ENCODE measurements at places on chromosomes 4 and X.

DNA sequence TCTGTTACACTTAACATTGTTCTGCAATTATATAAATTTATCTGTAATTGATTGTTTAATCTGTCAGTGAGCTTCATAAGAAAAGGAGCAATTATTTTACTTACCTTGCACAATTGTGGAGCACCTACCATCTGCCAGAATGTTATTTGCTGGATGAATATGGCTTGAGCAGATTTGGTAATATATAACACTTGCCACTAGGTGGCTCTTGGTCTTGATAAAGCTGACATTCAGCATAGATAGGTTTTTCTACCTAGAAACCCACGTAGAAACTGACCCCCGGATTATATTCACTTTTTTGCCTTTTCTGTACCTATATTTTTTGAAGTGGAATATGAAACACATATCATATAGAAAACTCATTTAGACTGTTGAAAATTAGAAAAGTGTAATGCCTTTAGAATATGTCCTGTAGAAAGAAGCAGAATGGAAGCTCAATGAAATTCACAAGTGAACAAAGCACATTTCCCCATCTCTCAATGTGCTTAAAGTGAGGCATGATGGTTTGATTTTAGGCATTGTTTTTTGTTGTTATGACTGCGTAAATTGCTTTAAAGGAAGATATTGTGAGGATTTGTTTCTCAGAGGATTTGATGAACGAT is 9.5 kb downstream of the RBPJ start:
- no peak for DNase-seq

DNA sequence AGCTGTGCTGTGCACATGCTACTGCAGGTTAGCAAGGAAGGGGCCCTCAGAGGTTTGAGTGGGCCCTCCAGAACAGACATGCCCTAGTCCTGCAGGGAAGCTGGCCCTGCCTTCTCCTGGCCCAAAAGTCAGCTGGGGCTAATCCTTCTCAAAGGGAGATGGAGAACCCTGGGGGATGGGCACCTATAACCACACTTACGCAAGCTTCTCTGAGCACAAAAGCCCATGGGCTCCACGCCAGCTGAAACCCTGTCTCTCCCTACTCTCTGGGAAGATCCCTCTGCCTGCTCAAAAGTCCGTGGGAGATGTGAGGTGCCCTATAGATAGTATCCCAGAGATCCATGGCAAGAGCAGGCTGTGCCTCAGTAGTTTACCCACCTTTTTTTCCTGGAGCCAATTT is 58.9 kb upstream of the DKK2 start:
- DNase-seq: no peak

DNA sequence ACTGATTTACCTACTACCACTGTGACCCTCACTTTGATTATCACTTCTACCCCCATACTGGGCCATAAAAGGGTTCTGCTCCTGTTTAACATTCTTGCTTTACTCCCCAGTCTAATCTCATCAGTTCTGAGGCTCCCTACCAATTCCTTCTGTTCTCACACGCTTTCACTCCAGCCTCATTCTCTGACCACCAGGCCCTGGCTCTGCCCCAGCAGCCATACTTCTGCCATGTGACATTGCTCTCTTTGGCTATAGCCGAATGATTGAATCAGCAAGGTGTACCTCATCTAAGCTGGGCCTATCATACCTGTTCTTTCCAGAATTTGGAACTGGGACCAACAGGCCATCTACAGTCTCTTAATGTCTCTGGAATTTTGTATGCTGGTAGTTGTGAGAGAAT is 14.4 kb upstream of the ELF2 start:
- no peak for DNase-seq

GRCh38 chrX:129493643-129494042 is 29.6 kb downstream of the SMARCA1 start:
- no peak for DNase-seq

DNA sequence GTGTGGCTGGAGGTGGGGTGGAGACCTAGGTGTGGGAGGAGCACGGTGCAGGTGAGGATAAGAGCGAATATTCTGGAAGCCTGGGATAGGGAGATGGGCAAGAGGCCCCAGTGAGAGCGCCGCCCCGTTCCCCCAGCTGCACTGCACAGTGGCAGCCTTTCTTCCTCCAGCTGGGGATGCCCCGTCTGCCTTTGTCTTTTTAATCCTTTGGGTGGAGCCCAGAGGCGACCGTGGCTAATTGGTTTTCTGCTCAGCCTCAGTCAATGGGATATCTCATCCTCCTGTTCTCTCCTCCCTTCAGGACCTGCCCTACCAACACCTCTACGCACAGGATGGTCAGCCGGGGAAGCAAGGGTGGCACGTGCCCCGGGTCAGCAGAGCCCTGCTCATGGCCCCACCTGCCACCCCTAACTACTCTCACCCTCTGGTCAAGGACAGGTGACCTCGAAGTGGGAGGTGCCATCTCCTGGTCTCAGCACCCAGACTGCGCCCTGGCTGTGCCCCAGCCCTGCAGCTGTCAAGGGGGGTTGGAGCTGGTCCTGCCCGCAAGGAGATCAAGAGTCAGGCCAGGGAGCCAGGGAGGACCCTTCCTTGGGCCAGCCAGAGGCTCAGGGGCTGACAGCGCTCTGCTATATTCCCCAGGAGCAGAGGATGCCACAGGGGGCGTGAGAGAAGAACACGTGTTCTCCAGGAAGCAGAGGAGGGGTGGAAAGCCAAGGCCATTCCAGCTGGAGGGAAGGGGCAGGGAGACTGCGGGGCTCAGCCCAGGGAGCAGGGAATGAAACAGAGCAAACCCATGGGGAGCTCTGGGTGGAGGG is 64.0 kb downstream of the ADRA2C start:
- DNase-seq: no peak

GRCh38 chr4:27490315-27490714 is 629.7 kb downstream of the STIM2 start:
- no peak for DNase-seq

DNA sequence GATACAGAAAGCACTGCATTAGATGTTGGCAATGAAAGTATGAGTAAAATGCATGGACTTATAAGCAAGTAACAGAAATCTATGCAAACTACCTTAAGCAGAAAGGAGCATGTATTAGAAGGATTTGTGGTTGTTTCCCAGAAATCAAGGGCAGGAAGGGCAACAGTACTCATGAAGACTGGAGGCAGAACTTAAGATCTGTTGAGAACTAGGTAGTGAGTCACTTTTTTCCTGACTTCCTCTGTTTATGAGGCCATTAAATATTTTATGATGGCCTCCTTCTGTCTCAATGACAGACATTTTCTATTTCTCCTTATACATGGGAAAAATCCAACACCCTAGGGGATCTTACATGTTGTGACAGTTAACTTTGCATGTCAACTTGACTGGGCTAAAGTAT is 398.2 kb downstream of the MID1IP1 start:
- DNase-seq: no peak

DNA sequence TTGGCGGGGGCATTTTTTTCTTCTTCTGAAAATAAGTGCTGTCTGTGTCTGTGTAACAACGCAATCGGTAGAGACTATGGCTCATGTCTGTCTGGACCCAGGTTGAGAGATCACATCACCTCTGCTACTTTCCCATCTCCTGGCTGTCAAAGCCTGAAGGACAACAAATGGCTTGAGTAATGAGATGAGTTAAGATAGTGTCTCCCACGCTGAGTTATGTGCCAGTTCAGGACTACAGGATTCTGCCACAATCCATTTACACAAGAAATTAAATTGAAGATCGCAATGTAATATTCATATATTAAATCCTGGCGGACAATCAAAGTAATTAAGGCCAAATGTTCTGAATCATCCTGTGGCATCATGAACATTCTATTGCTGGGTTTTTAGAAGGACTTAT is 16.5 kb upstream of the ARHGAP36 start:
- no peak for DNase-seq

GRCh38 chr4:16194214-16194613 is 32.1 kb downstream of the TAPT1 start:
- no peak for DNase-seq

DNA sequence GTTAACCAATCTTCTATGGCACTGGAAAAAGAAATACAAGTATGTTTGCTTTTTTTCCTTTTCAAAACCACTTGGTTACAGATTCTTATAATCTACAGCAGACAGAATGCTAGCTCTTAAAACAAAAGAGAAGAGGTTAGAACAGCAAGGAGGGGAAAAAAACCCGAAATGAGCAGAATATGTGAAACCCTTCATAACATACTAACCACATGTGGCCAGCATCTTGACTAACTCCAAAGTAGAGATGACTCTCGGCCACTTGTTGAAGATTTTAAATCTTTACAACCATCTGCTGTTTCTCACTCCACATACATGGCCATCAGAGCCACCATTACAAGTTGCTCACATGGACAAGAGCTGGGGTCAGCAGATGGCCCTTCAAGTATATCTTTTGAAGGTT is 100.3 kb downstream of the PAPSS1 start:
- DNase-seq: no peak

DNA sequence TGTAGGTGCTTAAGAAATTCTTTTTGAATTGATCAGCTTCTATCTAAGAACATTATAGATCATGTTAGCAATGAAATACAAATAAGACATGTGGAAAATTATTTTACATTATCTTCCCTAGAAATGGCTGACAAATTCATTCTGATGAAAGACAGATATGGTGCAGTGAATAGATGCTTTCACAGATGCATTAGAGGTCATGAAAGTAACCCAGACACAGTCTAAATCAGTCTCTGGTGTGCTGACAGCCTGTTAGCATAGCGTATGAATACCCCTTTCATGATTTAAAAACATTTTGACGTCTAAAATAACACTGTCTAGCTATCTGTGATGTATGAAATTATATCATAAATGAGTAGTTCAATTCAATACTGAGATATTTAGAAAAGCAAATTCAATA is 180.9 kb downstream of the UNC5C start:
- no peak for DNase-seq

DNA sequence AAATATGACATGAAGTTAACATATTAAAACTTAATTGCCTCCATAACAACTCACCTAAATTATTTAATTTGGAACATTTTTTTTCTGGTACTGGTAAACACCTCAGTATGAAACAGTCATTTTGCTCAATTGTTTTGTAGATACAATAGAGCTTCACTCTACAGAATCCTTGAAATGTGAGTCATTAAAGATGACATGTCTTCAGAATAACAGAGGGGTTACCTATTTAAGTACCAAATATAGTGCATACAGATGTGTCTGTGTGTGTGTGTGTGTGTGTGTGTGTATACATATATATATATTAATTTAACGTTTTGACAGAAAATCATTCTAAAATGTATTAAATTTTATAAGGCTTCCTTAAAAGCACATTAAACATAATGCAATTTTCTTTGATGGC is 297.6 kb downstream of the INPP4B start:
- DNase-seq: no peak

- no peak for DNase-seq
Observed at GRCh38 chr4:139209470-139210063, 32.5 kb upstream of the ELF2 start.

GRCh38 chrX:48806081-48806480 is 4.2 kb downstream of the HDAC6 start:
- DNase-seq: no peak

- DNase-seq: no peak
Observed at GRCh38 chr4:144595681-144596080, 50.3 kb upstream of the HHIP start.

GRCh38 chr4:86294883-86295282 is 65.0 kb downstream of the MAPK10 start:
- DNase-seq: no peak

DNA sequence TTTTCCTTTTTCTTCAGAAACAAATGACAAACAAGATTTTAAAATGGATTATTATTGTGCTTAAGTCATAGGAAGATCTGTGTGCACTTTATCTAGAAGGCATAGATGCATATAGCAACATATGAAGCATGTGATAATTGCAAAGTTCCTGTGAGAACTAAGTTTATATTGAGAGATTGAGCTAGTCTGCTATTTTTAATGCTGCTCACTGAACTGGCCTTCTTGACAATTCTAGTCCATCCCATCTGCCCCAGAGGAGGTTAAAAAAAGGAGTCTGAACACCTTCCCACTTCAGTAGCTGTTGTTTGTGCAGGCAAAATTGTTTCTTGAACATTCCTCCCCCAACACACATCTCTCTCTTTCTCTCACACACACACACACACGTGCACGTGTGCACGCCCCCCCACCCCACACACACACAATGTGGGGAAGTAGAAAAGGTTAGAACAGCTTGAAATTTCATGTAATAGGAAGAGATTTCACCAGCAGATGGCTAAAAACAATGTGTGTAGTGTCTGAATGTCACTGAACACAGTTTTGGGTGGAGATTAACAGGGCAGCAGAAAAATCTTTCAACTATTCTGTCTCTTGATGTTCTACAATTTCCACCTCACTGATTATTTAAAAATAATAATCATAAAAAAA is 108.0 kb downstream of the GPM6A start:
- DNase-seq: no peak
